ENCODE measurements at places on chromosomes 7 and 10. TPM values are rescaled to one million over a fixed set of nuclear protein-coding genes. Genes with fewer than 3 reads are reported as not detected.
A peak's percentile ranks its signal among the peaks of the same experiment; 100 is the strongest.

Gene MPP7
- 11.6 TPM for total RNA-seq

Gene MSS51
- total RNA-seq, result 2.4 TPM

Gene SVIL
- total RNA-seq, result 94.4 TPM

Gene PNLIPRP3
- not detected for total RNA-seq

Gene CADPS2
- total RNA-seq, result 33.0 TPM

Gene PAX4
- total RNA-seq, result not detected

Gene PRKCQ
- 17.5 TPM for total RNA-seq

- no peak overlapping the region for H3K27ac ChIP-seq
- no peak overlapping the region for H3K4me3 ChIP-seq
- H3K27me3 ChIP-seq, result no peaks in the 10 kb centered on the region
- DNase-seq, result no peak
- H3K36me3 ChIP-seq, result no peaks in the 10 kb centered on the region
Observed at GRCh38 chr10:129486805-129487204, 19.8 kb downstream of the MGMT start.

GRCh38 chr7:15389073-15389472 lies 172.7 kb downstream of the AGMO start:
- no peak overlapping the region for H3K27ac ChIP-seq
- no peaks in the 10 kb centered on the region for H3K36me3 ChIP-seq
- H3K4me3 ChIP-seq, result no peak overlapping the region
- no peak for DNase-seq
- H3K27me3 ChIP-seq, result no peaks in the 10 kb centered on the region

DNA sequence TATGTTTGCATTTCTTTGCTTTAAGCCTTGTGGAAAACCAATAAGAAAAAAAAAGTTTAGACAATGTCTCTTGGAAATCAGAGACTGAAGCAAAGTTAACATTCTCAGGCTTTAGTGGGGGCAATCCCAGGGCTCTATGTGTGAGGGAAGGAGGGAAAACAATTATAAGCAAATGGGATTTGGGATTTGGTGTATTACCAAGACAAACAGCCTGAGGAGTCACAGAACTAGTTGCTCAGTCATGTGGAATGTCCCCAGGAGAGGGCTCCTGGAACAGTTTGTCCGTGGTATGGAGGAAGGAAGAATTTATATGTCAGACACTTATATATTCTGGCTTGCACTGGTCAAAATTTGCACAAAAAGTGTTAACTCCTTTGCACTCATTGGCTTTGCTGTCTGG lies 562.9 kb upstream of the TPK1 start:
- no peaks in the 10 kb centered on the region for H3K27me3 ChIP-seq
- no peak overlapping the region for H3K4me3 ChIP-seq
- DNase-seq, result peak; percentile 20
- H3K36me3 ChIP-seq, result no peaks in the 10 kb centered on the region

DNA sequence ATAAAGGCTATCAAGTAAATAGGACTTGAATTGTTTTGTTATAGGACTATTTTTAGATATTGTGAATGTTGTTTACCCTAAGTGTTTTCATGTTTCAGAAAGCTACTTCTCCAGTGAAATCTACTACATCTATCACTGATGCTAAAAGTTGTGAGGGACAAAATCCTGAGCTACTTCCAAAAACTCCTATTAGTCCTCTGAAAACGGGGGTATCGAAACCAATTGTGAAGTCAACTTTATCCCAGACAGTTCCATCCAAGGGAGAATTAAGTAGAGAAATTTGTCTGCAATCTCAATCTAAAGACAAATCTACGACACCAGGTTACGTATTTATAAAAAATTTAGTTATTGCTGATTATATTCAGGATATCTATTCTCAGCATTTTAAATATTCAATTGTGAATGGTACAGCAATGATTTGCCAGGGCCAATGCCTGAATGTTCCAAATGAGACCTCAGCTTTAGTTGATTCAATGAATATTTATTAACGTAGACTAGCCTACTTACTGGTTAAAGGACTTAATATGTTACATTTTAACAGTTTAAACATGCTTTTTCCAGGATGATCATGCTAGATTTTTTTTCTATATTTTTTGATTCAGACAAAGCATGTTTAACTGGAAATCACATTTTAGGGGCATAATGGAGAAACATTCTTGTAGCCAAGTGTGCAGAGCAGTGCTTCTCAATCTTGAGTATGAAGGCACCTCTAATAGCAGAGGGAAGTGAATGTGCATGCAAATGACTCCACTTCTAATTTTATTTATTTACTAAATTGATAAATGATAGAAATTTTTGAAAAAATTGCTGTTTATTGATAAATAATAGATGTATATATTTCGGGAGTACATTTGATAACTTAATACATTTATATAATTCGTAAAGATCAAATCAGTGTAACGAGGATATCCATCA lies 18.2 kb downstream of the ANLN start:
- no peaks in the 10 kb centered on the region for H3K36me3 ChIP-seq
- no peak for DNase-seq
- no peaks in the 10 kb centered on the region for H3K27me3 ChIP-seq
- no peak overlapping the region for H3K27ac ChIP-seq
- no peak overlapping the region for H3K4me3 ChIP-seq
- H3K4me1 ChIP-seq, result no peaks in the 10 kb centered on the region

GRCh38 chr10:18293536-18294510 lies 153.6 kb downstream of the CACNB2 start:
- H3K36me3 ChIP-seq, result no peaks in the 10 kb centered on the region
- no peaks in the 10 kb centered on the region for H3K27me3 ChIP-seq
- no peaks in the 10 kb centered on the region for H3K4me1 ChIP-seq
- DNase-seq, result no peak
- H3K4me3 ChIP-seq, result no peak overlapping the region
- no peak overlapping the region for H3K27ac ChIP-seq

- H3K27ac ChIP-seq, result peak overlapping the region; percentile 61
- peaks cover 30% of the 10 kb centered on the region for H3K4me1 ChIP-seq
- no peaks in the 10 kb centered on the region for H3K36me3 ChIP-seq
- DNase-seq, result no peak
- no peaks in the 10 kb centered on the region for H3K27me3 ChIP-seq
- no peak overlapping the region for H3K4me3 ChIP-seq
Observed at GRCh38 chr10:77899080-77899477, 27.5 kb downstream of the DLG5 start.

GRCh38 chr7:36895192-36895591 lies 170.9 kb upstream of the AOAH start:
- H3K27me3 ChIP-seq, result no peaks in the 10 kb centered on the region
- DNase-seq, result no peak
- no peaks in the 10 kb centered on the region for H3K4me1 ChIP-seq
- no peaks in the 10 kb centered on the region for H3K36me3 ChIP-seq

GRCh38 chr10:121310151-121310711 lies 288.0 kb downstream of the FGFR2 start:
- H3K4me1 ChIP-seq, result no peaks in the 10 kb centered on the region
- H3K27me3 ChIP-seq, result no peaks in the 10 kb centered on the region
- H3K27ac ChIP-seq, result no peak overlapping the region
- no peak overlapping the region for H3K4me3 ChIP-seq
- peak; percentile 87 for DNase-seq

DNA sequence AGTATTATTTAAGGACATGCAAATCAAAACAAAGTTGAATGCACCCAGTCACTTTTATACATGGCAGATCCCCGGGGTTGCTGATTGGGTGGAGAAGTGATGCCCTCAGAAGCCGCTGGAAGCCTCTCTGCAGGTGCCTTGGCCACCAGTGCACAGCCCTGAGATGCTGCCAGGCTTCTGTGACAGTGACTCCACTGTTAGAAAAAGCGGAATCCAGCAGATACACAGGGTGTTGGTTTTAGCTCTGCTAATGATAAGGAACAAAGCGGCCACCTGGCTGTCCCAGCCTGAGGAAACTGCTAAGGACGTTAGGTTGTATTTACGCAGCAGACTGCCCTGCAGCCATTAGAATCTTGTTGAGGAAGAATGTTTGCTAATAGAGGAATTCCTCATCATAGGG lies 47.5 kb downstream of the JAKMIP3 start:
- H3K4me1 ChIP-seq, result no peaks in the 10 kb centered on the region
- H3K27ac ChIP-seq, result no peak overlapping the region
- H3K27me3 ChIP-seq, result no peaks in the 10 kb centered on the region
- no peak for DNase-seq
- no peaks in the 10 kb centered on the region for H3K36me3 ChIP-seq
- no peak overlapping the region for H3K4me3 ChIP-seq

DNA sequence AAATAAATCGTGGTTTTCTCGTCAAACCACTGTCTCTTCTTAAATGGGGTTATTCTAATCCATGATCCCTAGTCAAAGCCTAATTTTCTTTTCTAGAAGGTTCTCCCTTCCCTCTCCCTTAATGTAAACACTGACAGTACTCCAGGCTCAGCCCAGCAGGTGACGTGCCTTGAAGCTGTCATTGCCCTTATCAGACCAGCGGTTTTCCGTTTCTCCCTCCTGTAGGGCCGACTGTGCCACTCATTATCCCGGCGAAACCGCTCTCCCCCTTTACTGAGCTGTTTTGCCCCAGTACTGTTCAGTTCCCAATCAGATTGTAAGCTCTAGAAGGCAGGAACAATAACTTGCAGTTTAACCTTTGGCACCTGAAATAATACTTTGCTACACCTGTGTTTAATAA lies 153.5 kb upstream of the RHEB start:
- H3K27me3 ChIP-seq, result no peaks in the 10 kb centered on the region
- no peaks in the 10 kb centered on the region for H3K4me1 ChIP-seq
- no peak for DNase-seq
- H3K4me3 ChIP-seq, result no peak overlapping the region
- no peak overlapping the region for H3K27ac ChIP-seq
- H3K36me3 ChIP-seq, result no peaks in the 10 kb centered on the region

DNA sequence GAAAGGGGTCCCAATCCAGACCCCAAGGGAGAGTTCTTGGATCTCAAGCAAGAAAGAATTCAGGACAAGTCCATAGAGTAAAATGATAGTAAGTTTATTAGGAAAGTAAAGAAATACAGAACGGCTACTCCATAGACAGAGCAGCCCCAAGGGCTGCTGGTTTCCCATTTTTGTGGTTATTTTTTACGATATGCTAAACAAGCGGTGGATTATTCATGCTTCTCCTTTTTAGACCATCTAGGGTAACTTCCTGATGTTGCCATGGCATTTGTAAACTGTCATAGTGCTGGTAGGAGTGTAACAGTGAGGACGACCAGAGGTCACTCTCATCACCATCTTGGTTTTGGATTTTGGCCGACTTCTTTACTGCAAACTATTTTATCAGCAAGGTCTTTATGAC lies 1033.4 kb downstream of the SORCS3 start:
- H3K27ac ChIP-seq, result no peak overlapping the region
- H3K4me3 ChIP-seq, result no peak overlapping the region

GRCh38 chr7:135186841-135187253 lies 16.3 kb upstream of the CYREN start:
- no peak overlapping the region for H3K27ac ChIP-seq
- no peak overlapping the region for H3K4me3 ChIP-seq
- H3K36me3 ChIP-seq, result peaks cover 89% of the 10 kb centered on the region
- no peak for DNase-seq
- no peaks in the 10 kb centered on the region for H3K4me1 ChIP-seq
- H3K27me3 ChIP-seq, result no peaks in the 10 kb centered on the region

DNA sequence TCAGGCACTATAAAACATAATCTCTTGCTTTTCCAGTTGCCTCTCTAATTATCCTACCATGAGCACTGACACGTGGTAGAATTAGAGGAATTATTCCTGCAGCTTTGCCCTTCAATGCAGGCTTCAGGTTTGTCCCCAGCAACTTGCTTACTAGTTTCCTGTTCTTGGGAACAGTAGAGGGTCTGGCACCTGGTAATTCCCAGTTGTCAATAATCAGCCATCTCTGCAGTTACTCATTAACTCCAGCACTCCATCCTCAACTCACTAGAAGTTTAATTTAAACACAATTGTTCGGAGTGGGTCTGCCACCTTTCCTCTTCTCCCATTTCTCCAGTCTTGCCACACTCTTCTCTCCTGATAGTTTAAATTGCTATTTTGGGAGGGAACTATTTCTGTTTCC lies 324.3 kb upstream of the KIAA1217 start:
- no peak overlapping the region for H3K4me3 ChIP-seq
- H3K36me3 ChIP-seq, result no peaks in the 10 kb centered on the region
- DNase-seq, result no peak
- H3K27me3 ChIP-seq, result no peaks in the 10 kb centered on the region
- no peaks in the 10 kb centered on the region for H3K4me1 ChIP-seq

DNA sequence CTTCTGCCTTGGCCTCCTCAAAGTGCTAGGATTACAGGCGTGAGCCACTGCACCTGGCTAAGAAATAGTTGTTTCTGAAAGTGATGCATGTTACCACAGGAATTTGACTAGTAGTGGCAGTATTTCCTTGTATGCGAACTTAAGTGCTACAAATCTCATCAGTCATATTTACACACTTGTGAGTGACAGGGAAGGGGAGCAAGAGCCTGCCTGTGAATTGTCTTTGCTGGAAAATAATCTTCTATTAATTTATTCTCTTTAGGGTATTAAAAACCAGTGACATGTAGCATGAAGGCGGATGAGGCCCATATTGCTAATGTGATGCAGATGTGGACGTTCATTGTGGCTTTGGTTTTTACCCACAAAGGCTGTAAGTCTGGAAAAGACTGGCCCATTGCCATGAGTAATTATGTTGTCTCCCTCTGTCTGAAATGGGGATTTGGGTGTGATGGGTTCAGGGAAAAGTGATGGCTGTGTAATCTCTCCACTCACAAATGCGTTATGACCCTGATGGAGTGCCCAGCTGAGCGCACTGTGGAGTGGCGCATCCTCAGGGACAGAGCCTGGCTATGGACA lies 97.6 kb downstream of the CCNY start:
- no peaks in the 10 kb centered on the region for H3K27me3 ChIP-seq
- H3K4me3 ChIP-seq, result no peak overlapping the region
- no peak for DNase-seq
- H3K27ac ChIP-seq, result no peak overlapping the region
- no peaks in the 10 kb centered on the region for H3K4me1 ChIP-seq

- DNase-seq, result no peak
- no peak overlapping the region for H3K4me3 ChIP-seq
- H3K4me1 ChIP-seq, result no peaks in the 10 kb centered on the region
Observed at GRCh38 chr10:26642896-26643653, 54.4 kb upstream of the PDSS1 start.

DNA sequence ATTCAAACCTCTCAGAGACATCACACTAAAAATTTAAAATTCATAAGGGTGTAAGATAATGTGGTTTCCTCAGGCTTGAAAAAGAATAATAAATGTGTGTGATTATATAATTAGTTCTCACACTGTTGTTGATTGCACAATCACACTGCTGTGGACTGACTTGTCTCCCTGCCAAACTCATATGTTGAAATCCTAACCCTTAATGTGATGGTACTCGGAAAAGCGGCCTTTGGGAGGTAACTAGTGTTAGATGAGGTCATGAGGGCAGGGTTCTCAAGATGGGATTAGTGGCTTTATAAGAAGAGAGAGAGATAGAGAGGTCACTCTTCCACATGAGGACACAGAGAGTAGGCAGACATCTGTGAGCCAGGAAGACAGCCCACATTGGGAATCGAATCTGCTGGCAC lies 128.5 kb upstream of the COL1A2 start:
- no peaks in the 10 kb centered on the region for H3K36me3 ChIP-seq
- H3K4me3 ChIP-seq, result no peak overlapping the region
- H3K4me1 ChIP-seq, result no peaks in the 10 kb centered on the region
- no peak overlapping the region for H3K27ac ChIP-seq

Measured in kidney (tissue), 22 donors.